T-helper 17 cell (primary cell): ENCODE measurements at places on chromosomes 2 and 18.
A peak's percentile ranks its signal among the peaks of the same experiment; 100 is the strongest.

- H3K4me1 ChIP-seq: no peaks in the 10 kb centered on the region
- no peak for DNase-seq
- peaks cover 37% of the 10 kb centered on the region for H3K27me3 ChIP-seq
- no peaks in the 10 kb centered on the region for H3K36me3 ChIP-seq
These were observed 154.1 kb upstream of the RBBP8 start for GRCh38 chr18:22778996-22779395.

DNA sequence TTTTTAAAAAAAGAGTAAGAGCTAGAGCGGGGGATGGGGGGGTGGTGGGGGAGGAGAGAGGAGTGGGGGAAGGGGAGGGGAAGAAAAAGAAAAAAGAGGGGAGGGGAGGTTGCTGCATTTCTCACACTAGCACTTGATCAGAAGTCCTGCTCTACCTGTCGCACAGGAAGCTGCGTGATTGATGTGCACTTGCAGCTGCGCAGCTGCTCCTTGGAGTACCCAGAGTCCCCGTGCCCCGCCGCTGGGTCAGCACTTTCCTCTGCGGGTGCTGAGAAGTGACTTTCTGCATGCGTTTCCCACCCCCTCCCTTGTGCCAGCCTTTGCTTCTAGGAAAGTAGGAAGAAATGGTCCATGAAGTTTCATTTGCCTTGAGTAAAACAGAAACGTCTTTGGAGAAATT is 297.3 kb downstream of the ETAA1 start:
- no peaks in the 10 kb centered on the region for H3K36me3 ChIP-seq
- H3K4me1 ChIP-seq: no peaks in the 10 kb centered on the region
- no peak overlapping the region for H3K4me3 ChIP-seq
- DNase-seq: no peak

DNA sequence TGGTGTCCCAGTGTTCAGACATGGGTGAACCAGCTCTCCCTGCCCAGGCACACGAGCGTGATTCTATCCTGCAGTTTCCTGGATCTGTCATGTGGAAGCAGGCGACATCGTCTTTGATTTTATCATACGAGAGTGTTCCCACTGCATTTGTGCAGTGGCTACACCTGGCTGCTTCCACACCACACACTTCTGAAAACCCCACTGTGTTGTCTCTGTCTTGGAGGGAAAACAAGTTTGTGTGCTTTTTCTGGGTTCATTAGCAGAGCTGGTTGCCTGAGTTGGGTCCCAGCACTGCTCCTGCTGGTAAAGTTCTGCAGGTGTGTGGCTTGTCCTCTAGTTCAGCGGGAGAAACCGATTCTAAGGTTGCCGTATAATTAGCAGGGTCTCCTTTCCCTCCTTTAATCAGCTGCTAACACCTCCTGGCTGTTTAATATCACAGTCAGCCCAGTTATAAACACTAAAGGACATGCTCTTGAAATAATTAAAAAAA is 58.5 kb upstream of the TWIST2 start:
- no peaks in the 10 kb centered on the region for H3K4me1 ChIP-seq
- DNase-seq: no peak
- no peaks in the 10 kb centered on the region for H3K36me3 ChIP-seq
- no peak overlapping the region for H3K27ac ChIP-seq

DNA sequence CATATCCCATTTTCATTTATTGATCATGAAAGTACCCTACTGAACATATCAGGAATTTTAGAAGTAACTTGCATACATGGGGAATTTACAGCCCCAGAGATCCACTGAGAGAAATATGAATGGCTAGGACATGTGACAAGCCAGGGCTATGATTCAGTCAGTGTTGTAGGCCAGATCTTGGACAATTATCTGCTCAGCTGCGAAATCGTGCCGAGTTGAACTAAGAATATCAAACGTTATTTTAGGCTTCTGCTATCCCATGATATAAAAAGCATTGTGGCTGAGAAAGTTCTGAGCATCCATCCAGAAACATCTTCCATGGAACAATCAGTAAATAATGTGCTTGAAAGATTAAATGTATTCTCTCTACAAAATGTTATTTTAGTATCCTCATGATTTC is 85.7 kb upstream of the UNC80 start:
- H3K27me3 ChIP-seq: no peaks in the 10 kb centered on the region
- H3K36me3 ChIP-seq: no peaks in the 10 kb centered on the region
- DNase-seq: no peak
- H3K27ac ChIP-seq: no peak overlapping the region
- no peak overlapping the region for H3K4me3 ChIP-seq
- no peaks in the 10 kb centered on the region for H3K4me1 ChIP-seq

DNA sequence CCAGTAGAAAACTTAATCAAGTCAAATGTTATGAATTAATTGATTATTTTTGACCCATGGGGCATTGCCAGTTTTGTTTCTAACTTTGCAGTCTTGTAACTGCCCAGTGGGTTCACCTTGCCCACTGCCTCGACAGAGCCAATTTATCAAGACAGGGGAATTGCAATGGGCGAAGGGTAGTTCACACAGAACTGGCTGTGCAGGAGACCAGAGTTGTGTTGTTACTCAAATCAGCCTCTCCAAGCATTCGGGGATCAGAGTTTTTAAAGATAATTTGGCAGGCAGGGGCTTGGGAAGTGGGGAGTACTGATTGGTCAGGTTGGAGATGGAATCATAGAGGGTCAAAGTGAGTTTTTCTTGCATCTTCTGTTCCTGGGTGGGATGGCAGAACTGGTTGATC is 168.5 kb upstream of the COPS8 start:
- H3K4me1 ChIP-seq: no peaks in the 10 kb centered on the region
- no peak overlapping the region for H3K4me3 ChIP-seq
- peaks cover 6% of the 10 kb centered on the region for H3K36me3 ChIP-seq
- DNase-seq: no peak
- peaks cover 56% of the 10 kb centered on the region for H3K27me3 ChIP-seq
- H3K27ac ChIP-seq: no peak overlapping the region

- H3K36me3 ChIP-seq: no peaks in the 10 kb centered on the region
- DNase-seq: no peak
- H3K27ac ChIP-seq: no peak overlapping the region
- no peak overlapping the region for H3K4me3 ChIP-seq
- H3K4me1 ChIP-seq: no peaks in the 10 kb centered on the region
These were observed 41.0 kb downstream of the MYO3B start for GRCh38 chr2:170218931-170219330.

GRCh38 chr18:3151399-3152264 is 68.1 kb downstream of the MYOM1 start:
- H3K27me3 ChIP-seq: no peaks in the 10 kb centered on the region
- no peak for DNase-seq
- H3K4me3 ChIP-seq: no peak overlapping the region
- peaks cover 2% of the 10 kb centered on the region for H3K36me3 ChIP-seq
- H3K4me1 ChIP-seq: peaks cover 10% of the 10 kb centered on the region

DNA sequence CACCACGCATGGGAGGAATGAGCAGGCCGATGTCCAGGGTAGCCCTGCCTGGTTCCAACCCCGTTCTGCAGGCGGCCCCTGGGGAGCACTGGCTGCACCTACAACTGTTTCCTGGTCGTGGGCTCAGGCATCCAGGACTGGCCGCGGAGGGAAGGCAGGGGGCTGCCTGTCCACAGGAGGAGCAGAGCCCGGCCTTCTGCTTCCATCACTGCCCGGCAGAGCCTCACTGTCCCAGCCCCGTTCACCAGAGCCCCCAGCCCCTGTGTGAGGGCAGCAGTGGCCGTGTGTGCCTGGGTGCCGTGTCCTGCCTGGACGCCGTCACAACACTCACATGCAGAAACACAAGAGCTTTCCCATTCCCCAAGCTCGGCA is 56.2 kb downstream of the KCNG2 start:
- peaks cover 4% of the 10 kb centered on the region for H3K4me1 ChIP-seq
- no peaks in the 10 kb centered on the region for H3K36me3 ChIP-seq
- no peak overlapping the region for H3K27ac ChIP-seq
- no peak overlapping the region for H3K4me3 ChIP-seq
- H3K27me3 ChIP-seq: peaks cover 28% of the 10 kb centered on the region

- H3K36me3 ChIP-seq: no peaks in the 10 kb centered on the region
- peaks cover 23% of the 10 kb centered on the region for H3K4me1 ChIP-seq
- no peak overlapping the region for H3K27ac ChIP-seq
- DNase-seq: no peak
- no peaks in the 10 kb centered on the region for H3K27me3 ChIP-seq
These were observed 177.0 kb downstream of the LDLRAD4 start for GRCh38 chr18:13395577-13395976.

GRCh38 chr2:70044290-70045040 is 42.8 kb upstream of the PCBP1 start:
- H3K36me3 ChIP-seq: peaks cover 6% of the 10 kb centered on the region
- DNase-seq: no peak
- peak overlapping the region; percentile 49 for H3K4me3 ChIP-seq
- peaks cover 41% of the 10 kb centered on the region for H3K4me1 ChIP-seq
- H3K27ac ChIP-seq: peak overlapping the region; percentile 80

GRCh38 chr2:165933211-165933910 is 20.2 kb downstream of the TTC21B start:
- DNase-seq: no peak
- no peak overlapping the region for H3K27ac ChIP-seq
- H3K36me3 ChIP-seq: peaks cover 4% of the 10 kb centered on the region
- H3K4me1 ChIP-seq: peaks cover 16% of the 10 kb centered on the region
- no peak overlapping the region for H3K4me3 ChIP-seq
